ENCODE measurements at places on chromosomes 4 and X.

GRCh38 chr4:54842226-54842625, 184.5 kb downstream of the KIT start:
- no peak for DNase-seq

DNA sequence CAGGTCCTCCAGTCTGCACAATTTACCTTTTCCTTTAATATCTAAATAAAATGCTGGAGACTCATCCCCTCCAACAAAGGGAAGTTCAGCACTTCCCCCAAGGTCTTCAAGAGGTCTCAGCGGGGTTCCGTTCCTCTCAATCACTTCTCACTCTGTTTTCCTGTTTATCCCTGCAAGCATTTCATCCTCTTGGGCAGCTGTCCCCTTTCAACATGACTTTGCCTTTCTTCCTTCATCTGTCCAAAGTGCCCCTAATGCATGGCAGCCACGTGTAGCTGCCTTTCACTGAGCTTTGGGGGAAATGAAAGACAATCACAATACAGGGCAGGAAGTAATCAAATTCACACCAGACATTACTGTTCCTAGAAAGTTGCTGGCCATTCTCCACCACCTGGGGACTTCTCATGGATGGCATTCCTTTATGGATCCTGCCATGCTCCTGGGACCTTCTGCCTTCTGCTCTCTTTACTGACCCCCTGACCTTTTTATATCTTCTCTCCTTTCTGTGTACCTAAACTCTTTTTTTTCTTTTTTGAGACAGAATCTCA, 79.7 kb upstream of the USP9X start:
- no peak for DNase-seq

GRCh38 chr4:181077341-181077740, 1165.9 kb upstream of the TENM3 start:
- no peak for DNase-seq

DNA sequence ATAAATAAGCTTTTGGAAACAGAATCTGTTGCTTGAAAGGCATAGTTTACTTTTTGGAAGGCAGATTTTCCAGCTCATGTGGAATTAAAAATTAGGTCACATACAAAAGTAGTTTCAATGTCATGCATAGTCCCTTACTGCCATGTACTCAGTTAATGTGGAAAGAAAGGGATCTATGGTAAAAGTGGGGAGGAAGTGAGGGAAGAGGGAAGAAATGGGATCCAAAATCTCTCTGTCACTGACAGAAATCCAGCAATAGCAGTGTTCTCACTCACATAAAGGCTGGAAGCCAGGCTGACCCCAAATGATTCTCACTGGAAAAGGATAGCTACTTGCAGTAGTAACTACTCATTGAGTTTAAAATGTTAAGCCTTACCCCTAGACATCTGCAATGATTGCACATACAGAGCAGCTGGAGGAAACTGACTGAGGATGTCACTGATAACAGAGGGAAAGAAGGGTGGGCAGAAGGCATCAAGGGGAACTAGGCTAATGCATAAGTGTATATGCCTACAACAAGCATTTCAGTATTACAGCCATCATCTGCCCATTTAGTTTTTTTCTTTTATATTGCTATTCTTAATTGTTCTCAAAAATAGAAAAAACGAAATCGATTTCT, 445.6 kb downstream of the FAT4 start:
- no peak for DNase-seq

GRCh38 chrX:18377796-18378195, 23.3 kb upstream of the SCML2 start:
- no peak for DNase-seq

DNA sequence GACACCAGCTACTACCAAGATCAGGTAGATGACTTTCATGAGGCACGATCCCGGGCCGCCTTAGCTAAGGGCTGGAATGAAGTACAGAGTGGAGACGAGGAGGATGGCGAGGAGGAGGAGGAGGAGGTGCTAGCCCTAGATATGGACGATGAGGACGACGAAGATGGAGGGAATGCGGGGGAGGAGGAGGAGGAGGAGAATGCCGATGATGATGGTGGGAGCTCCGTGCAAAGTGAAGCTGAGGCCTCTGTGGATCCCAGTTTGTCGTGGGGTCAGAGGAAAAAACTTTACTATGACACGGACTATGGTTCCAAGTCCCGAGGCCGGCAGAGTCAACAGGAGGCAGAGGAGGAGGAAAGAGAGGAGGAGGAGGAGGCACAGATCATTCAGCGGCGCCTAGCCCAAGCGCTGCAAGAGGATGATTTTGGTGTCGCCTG, 481 bp downstream of the UTP3 start:
- no peak for DNase-seq

- peak; percentile 5 for DNase-seq
Measured at GRCh38 chrX:30653415-30654131, at the start of gene GK. TSS of gene GK (plus strand) at chrX:30653423. CDS start at chrX:30653538, 115 bp downstream.

GRCh38 chrX:47264483-47265173, 31.8 kb downstream of the USP11 start:
- DNase-seq, result no peak

GRCh38 chr4:149498246-149498645, 317.4 kb downstream of the IQCM start:
- no peak for DNase-seq

DNA sequence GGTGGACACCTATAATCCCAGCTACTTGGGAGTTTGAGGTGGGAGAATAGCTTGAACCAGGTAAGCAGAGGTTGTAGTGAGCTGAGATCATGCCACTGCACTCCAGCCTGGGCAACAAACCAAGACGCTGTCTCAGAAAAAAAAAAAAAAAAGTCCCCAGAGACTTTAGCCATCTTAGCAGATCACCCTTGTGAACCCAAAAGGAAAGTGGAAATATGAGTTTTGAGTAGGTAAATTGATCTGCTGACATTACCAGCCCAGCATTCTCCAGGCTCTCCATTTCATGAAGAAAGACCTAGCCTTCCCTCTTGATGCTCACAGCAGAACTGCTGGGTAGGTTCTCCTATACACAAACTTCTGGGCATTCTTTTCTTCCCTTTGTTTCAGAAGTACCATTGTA, 24.5 kb upstream of the HNRNPD start:
- DNase-seq, result no peak

- no peak for DNase-seq
Measured at GRCh38 chrX:100216083-100216482, 194.0 kb downstream of the PCDH19 start.

DNA sequence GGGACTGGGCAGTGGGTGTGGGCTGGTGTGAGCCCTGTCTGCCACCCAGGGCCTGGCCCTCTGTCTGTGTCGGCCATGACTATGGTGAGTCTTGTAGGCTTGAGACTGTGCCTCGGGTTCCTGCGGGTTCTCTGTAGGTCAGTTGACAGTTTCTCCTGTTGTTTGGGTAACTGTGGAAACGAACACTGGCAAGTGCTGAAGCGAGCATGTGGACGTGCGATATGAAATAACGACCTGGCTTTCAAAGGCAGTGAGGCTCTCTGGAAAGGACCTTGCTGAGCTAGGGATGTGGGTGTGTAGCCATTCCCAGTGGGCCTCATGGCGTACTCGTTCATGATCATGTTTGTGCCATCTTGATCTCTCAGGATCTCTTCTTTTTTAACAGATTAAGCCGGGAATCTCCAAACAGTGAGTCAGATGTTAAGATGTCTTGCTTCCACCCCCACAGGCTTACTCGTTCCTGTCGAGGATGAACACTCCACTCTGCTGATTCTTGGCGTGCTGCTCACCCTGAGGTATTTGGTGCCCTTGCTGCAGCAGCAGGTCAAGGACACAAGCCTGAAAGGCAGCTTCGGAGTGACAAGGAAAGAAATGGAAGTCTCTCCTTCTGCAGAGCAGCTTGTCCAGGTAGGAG, 41.3 kb downstream of the HTT start:
- DNase-seq, result no peak

DNA sequence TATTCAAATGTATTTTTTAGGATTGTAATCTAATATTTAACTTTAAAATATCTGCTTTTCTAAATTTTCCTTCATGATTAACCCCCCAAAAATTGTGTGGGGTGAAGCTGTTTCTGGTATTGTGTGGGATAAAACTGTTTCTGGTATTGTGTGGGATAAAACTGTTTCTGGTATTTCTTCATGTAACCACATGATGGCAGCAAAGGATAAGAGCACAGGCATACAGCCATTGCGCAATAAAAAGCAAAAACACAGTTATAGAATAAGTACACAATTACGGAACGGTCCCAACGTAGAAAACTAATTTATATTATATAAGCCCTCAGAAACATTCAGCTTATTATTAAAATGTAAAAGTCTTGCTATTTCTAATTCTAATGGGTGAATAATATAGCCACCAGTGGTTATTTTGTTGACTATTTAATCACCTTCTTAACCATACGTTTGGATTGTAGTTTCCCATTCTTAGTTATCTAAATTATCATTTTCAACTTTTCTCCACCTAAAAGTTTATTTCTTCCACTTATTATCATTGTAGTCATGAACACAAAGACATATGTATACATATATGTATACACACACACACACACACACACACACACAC, 333.9 kb upstream of the FSTL5 start:
- DNase-seq, result no peak

DNA sequence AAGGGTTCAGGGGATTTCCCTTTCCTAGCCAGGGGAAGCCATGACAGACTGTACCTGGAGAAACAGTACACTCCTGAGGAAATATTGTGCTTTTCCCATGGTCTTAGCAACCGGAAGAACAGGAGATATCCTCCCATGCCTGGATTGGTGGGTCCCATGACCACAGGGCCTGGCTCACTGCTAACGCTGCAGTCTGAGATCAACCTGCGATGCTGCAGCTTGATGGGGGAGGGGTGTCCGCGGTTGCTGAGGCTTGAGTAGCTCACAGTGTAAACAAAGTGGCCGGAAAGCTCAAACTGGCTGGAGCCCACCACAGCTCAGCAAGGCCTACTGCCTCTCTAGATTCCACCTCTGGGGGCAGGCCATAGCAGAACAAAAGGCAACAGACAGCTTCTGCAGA, 819.5 kb downstream of the TECRL start:
- no peak for DNase-seq

- no peak for DNase-seq
Measured at GRCh38 chrX:66601522-66601921, 37.4 kb downstream of the EDA2R start.

DNA sequence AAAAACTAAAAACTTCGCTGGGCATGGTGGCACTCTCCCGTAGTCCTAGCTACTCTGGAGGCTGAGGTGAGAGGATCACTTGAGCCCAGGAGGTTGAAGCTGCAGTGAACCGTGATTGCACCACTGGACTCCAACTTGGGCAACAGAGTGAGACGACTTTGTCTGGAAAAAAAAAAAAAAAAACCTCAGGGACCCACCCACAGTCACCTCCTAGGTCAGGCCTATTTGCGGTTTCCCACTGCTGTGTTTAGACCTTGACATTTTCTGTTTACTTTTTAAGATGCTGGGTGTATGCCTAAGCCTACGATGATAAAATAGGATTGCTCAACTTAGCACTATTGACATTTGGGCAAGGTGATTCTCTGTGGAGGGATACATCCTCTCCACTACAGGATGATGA, 197.4 kb upstream of the TBL1X start:
- no peak for DNase-seq

GRCh38 chrX:11269006-11269405, 24.2 kb upstream of the AMELX start:
- no peak for DNase-seq

DNA sequence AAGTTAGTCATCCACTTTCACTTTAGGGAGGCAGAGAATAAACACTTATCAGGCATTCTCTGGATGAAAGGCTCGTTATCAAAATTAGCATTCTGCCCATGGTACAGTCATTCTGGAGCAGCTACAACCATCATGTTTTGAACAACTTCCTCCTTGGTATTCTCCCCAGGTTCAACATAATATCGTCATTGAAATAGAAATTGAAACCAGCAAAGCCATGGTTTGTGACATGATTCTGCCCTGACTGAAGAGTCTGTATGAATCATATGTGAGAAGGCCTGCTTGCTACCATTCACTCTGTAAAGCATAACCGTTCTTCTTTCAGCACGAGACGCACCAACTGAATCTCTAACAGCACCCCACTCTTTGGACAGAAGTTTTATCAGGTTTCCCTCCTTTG, 127.5 kb upstream of the RADX start:
- no peak for DNase-seq

DNA sequence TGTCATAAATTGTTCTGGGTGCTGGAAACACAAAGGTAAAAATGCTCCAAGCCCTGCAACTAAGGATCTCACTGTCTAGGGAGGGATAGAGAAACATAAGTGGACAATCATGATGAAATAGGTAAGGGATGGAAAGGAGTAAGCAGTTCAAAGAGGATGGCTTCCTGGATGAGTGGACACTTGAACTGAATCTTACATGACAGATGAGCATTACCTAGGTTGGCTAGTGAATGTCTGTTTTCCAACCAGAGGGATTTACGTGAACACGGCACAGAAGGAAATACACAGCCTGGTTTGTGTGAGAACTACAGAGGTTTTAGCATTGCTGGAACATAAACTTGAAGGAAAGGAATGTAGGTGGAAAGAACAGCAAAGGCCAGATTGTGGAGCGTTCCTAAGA, 150.2 kb upstream of the GALNT7 start:
- DNase-seq, result no peak

DNA sequence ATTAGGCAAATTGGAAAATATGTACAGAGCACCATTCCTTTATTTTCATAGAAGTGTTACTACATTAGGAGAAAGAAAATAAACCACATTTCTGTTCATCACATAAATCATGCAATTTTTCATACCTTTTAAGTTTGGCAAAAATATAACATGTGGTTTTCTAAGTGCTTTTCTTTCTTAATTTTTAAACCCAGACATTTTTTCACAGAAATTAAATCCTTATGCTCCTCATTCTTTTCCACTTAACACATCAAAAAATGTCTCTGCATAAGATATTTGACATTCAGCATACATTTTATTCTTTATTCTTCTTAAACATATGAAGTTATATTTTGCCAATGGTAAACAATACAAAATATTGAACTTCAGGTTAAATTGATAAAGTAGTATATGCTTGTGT, 826.6 kb upstream of the SLIT2 start:
- no peak for DNase-seq

DNA sequence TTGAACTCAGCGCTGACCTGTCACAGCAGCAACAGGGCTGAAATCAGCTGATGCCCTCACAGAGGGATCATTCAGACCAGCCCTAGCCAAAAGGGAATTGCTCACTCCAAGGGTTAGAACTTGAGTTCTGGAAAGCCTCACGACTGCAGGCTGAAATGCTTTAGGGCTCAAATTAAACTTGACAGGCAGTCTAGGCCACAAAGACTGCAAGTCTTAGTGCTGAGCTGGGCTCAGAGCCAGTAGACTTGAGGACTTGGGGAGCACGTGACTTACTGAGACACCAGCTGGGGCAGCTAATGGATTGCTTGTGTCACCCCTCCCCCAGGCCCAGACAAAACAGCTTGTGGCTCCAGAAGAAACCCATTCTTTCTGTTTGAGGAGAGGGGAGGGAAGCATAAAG, 119.0 kb upstream of the SLC6A14 start:
- no peak for DNase-seq

All from stimulated activated CD8-positive, alpha-beta memory T cell treated with anti-CD3 and anti-CD28 coated beads, Interleukin-4, amount 100 ng/mL, for 24 hours (primary cell).